T-helper 22 cell (primary cell): ENCODE measurements at places on chromosomes 2 and 18.

DNA sequence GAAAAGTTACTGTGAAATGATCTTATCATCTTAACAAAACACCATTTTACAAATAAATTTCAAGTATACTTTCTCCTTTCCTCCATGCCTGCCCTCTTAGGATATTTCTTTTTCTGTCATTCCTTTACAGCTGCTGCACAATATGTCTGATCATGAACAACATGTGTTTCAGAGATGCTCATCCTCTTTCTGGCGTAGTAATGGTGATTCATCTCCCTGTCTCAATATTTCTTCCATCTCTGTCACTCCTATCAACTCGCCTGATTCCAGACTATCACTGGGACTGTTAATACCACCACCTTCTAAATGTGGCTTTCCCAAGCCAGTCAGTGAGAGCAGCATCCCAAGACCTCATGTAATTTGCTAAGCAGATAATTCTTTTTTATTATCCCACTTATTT lies 290.5 kb downstream of the GULP1 start:
- no peak for DNase-seq

DNA sequence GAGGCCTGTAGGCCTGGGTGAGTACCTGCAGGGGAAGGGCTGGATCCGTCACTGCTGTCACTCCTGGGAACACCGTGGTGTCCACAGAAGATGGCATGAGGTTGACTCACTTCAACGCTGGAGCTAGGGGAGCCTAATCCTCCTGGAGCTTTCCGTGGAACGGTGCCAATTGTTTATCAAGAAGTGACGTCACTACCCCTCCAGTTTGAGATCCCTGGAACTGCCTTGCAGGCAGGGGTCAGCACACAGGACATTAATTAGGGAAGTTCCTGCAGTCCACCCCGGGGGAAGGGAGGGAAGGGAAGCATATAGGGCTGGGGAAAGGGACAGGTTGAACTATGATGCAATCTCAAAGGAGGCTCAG lies 408.6 kb downstream of the GALR1 start:
- DNase-seq, result no peak

- DNase-seq, result no peak
Measured at GRCh38 chr2:127560201-127560930, 24.9 kb downstream of the MYO7B start.

DNA sequence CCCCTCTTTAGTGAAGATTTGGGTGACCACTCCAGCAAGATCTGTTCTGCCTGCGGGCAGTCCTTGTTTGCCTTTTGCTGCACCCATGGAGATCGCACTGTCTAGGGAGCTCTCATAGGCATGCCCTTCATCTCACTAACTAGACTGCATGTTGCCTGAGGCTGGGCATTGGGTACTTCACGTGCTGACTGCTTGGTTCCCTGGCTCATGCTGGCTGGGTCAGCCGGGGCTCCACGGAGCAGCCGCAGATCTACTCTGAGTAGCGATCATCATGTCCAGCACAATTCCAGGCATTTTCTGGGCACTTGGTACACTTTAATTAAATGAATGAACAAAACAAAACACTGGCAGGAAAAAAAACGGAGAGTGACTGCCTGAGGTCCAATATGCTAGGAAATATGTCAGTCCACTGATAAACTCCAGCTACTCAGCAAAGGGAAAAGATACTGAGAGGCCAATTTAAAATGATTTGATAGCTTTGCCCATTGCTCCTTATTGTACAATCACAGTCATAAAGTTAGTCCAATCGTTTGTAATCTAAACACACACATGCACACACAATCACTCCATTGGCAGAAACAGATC lies 220.3 kb downstream of the C1D start:
- DNase-seq, result no peak

- DNase-seq, result peak; percentile 42
Measured at GRCh38 chr2:216015722-216016464, 2.5 kb upstream of the MREG start.

DNA sequence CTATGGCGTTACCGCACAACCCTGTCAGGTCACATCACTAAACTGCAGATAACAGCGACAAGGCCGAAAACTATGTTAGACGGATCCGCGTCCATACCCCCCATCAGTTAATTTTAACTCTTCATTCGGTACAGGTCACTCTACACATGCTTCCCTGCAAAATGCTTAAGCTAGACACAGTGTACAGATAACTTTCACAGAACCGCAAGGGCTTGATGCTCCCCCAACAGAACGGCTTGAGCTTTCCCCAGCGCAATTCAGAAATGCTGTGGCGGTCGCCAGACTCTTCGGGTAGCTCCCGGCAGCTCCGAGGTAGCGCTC lies 283 bp upstream of the RBBP8 start:
- DNase-seq, result no peak

GRCh38 chr2:31476511-31477180 lies 62.1 kb upstream of the XDH start:
- no peak for DNase-seq

DNA sequence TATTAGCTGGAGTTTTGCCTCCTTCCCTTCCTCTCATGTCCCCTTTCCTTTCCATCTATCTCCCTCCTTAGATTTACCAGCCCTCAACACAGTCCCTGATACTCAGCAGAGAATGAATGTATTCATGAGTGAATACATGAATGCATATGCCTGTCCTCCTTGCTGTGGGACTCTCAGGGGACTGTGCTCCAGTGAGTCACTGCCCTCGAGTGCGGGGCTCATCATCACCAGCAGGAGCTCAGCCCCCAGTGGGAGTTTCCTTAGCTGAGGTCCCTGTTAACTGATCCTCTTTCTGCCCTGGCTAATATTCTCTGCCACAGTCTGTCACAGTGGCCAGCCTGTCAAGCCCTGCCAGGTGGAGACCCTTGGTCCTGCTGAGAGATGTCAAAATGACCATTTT lies 104.9 kb upstream of the LHCGR start:
- no peak for DNase-seq

DNA sequence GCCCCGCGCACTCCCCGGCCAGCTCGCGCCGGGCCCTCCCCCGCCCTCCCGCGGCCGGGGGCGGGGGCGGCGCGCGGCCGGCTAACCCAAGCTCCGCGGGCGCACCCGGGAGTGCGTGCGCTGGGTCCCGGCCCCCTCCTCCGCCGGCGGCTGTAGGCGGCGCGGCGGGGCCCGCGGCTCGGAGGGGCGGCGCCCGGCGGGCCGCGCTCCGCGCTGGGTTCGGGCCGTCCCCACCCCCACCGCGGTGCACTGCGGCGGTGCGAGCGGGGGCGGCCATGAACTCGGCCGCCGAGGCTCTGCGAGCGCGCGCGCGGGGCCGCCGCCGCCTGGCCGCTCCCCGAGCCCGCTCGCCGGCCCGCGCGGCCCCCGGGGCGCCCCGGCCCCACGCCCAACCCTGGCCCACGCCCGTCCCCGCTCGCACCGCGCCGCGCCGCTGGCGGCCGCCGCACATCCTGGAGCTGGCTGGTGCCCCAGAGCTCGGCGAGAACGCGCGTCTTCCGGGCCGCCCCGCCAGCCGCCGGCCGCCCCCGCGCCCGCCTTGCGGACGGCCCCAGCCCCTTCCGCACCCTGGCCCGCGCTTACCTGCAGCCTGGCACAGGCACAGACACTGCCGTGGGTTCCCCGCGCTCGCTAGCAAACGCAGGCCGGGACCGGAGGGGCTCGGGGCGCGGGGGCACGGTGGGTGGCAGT lies at the start of gene ZBTB14:
ZBTB14 (minus strand) TSS at position 496 of the 690 bp plus-strand sequence. CDS start 2,480 bp downstream, outside the sequence.
- peak; percentile 59 for DNase-seq

DNA sequence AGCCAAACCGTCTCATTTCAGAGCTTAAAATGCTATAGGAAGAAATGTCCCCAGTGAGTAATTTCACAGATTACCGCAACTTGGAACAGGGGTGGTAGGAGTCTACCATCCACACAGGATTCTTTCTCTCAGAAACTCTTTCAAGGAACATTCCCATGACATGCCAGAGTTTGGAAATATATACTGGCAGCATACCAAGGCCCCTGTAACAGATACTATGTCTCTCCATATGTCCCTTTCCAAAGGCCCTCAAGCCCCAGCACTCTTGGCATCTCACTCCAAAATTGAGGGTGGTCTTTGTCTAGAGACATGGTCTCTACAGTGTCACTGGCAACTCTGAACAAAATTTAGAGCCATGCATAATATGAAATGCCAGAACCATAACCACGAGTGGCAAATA lies 11.0 kb downstream of the FIGLA start:
- no peak for DNase-seq

GRCh38 chr2:64970495-64970894 lies 18.7 kb upstream of the SLC1A4 start:
- no peak for DNase-seq

DNA sequence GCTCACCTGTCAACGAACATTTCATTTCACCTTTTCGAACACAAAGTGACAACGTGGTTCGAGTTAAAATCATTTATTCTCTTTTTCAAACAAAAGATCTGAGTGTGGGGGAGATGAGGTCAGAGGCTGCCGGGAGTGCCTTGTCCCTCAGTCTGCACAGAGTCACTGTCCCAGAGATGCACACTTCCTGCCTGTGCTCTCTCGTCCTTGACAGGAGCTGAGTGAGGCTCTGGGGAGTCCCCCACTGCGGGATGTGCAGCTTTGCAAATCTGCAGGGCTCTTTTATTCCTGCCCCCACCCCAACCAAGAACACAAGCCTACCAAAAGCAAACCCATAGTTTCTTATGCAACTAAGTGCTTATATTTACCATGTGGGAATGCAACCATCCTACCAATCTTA lies 497.8 kb downstream of the EIPR1 start:
- no peak for DNase-seq

GRCh38 chr2:232489516-232490220 lies 2.0 kb upstream of the ECEL1 start:
- no peak for DNase-seq

GRCh38 chr2:239302083-239302807 lies 98.6 kb downstream of the HDAC4 start:
- no peak for DNase-seq

DNA sequence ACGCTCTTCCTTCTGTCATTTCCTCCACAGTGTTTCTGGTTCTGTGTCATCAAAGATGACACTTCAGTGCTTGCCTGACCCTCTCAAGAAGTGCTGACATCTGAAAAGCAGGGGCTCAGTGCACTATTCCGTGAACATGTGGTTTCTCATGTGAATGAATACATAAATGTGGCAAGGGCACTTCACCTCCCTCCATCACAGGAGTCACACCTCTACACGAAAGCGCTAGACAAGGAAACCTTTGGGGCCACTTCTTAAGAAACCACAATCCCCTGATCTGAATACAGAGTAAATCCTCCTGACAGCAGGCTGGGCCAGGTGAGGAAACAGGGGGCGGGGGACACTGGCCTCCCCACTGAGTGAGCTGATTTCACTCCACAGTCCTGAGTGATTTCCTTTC lies 145.8 kb upstream of the ACAA2 start:
- no peak for DNase-seq

DNA sequence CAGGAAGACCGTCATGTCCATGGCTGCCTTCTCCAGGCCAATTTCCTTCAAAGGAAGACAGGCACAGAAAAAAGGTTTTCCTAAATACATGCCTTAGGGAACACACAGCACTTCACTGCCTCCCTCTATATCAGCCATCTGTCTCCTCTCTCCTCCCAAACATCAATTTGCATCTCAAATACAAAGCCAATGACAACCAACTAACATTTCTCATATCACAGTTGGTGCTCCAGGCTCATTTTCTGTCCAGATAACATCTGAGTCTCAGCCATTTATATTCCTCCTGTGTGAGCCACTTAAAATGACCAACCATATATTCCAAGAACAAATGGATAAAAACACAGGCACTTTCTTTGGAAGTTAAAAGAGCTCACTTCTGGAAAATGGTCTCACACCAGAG lies 62.5 kb upstream of the ACAA2 start:
- no peak for DNase-seq

- no peak for DNase-seq
Measured at GRCh38 chr2:179825494-179825893, 35.9 kb downstream of the ZNF385B start.

DNA sequence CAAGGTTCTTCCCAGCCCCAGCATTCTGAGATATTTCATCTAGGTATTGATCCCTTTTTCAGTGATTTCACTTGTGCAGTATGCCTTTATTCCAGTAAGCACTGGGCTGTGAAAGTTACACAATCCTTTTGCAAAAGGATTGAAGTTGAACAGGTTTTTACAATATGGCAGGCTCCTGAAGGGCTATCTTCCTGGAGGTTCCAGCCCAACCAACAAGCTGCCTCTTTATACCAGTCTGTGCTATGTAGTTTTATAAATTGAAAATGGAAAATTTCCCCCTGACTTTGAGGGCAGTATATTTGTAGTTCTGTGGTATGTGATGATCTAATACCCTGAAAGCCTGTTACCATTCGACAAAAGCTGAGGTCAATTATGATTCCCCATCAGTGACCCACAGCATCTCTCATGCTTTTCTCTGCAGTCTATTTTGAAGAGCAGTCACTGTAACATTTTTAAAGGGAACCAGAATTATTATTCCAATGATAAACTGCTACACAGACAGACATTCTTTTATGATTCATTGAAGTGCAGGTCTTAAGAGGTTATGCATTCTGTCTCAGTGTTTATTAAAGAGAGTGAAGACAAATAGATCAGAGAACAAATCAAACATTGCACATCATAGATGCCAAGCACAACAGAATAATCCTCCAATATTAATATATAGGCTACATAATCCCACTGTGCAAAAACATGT lies 35.2 kb upstream of the STPG4 start:
- DNase-seq, result no peak

GRCh38 chr2:45932278-45932975 lies 281.0 kb downstream of the PRKCE start:
- no peak for DNase-seq

DNA sequence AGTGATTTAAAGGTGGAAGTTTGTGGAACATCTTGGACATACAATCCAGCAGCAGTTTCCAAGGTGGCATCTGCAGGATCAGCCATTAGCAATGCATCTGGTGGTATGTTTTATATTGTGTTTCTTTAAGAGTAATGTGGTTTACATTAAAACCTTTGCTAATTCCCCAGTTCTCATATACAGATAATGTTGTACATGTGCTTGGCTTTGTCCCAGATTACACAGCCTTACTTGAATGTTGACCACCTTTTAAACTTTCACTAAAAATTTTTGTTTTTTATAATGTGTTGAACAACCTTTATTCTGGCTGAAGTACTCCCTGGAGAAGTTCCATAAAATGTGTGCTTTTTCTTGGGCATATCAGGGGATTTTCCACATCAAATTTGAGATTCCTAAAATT lies 57.5 kb downstream of the MIB1 start:
- no peak for DNase-seq

DNA sequence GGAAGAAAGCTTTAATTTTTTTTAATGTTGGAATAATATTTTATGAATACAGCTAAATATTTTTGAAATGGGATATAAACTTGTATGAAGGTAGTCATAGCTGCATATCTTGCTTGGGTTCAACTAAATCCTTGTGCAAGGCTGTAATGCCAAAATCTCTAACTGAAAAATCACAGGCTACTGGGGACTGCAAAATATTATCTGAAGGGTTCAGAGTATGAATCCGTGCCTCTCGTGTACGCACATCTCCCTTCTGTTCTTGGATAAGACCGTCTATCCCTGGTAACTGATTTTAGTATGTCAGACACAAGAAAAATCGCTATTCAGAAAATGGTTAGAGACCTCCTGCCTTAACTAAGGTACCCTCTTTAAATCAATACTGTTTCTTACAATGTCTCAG lies 71.8 kb downstream of the ACVR1 start:
- no peak for DNase-seq
